Cortex of kidney (tissue), 1 donor: ENCODE measurements at places on chromosomes 7 and 10.

- no peak for DNase-seq
Measured at GRCh38 chr7:38102507-38102906, 75.5 kb upstream of the STARD3NL start.

GRCh38 chr10:52746169-52746568 lies 26.4 kb downstream of the MBL2 start:
- DNase-seq, result no peak

DNA sequence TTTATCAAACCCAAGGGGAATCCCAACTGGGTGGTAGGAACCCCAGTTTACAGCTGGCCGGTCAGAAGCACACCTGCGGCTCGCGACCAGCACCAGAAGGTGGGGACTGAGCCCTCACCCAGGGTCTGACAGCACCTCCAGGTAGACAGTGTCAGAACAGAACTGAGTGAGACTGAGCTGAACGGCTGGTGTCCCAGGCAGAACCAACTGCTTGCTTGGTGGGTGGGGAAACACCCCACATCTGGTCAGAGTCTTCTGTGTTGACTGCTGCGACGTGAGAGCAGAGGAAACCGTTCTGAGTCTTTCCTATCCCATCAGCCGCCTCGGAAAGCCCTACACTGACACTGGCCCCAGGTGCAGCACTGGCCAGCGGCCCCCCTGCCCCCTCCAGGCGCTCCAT lies 160.7 kb downstream of the MAD1L1 start:
- DNase-seq, result no peak

GRCh38 chr7:137003566-137003965 lies 135.1 kb downstream of the CHRM2 start:
- no peak for DNase-seq
